Left ventricle myocardium superior (tissue), 1 donor: ENCODE measurements at places on chromosomes 3 and 15.

- no peak for DNase-seq
Measured at GRCh38 chr3:36969540-36970432, 23.1 kb downstream of the EPM2AIP1 start.

DNA sequence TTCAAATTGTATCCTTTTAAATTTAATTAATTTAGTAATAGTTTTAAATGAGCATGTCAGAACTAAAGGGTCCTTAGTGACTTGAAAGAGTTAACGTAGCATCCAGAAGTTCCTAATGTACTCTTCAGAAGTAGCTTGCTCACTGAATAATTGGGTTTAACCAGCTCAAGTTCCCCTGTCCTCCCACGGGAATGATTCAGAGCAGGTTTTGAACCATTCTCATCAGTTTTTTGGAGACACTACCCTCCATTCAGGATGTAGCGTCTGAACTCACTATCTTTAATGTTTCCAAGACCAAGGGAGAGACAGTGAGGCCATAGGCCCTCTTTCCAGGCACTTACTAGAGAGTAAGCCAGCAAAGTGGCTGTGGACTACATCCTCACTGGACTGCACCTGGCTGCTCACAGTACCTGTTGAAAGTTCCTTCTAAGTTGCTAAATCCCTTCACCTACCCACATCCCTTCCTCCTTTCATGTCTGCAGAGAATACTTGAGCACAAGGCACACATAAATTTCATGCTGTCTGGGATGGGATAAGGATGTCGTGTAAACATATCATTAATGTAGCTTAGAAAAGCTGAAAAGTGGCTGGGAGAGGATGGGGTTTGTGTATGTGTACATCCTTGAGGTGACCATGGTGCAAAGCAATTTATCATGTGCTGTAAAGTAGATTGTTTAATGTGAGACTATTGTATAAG lies 146.3 kb downstream of the PLCL2 start:
- DNase-seq, result no peak

DNA sequence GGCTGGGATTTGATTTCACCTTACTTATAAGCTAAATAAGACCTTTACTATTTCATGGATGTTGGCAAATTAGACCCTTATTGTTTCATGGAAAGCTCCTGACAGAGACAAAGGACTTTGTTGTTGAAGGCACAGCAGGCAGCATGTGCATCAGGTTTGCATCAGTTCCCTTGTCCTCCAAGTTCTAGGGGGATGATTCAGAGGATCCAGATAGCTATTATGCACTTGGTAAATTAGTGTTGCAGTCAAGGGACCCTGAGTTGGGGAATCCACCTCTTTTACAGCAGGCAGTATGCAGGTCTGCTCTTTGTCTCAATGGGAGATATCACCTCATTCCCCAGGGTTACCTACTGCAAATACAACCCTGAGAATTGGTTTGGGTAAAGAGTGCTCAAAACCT lies 131.4 kb upstream of the IGSF10 start:
- DNase-seq, result no peak

DNA sequence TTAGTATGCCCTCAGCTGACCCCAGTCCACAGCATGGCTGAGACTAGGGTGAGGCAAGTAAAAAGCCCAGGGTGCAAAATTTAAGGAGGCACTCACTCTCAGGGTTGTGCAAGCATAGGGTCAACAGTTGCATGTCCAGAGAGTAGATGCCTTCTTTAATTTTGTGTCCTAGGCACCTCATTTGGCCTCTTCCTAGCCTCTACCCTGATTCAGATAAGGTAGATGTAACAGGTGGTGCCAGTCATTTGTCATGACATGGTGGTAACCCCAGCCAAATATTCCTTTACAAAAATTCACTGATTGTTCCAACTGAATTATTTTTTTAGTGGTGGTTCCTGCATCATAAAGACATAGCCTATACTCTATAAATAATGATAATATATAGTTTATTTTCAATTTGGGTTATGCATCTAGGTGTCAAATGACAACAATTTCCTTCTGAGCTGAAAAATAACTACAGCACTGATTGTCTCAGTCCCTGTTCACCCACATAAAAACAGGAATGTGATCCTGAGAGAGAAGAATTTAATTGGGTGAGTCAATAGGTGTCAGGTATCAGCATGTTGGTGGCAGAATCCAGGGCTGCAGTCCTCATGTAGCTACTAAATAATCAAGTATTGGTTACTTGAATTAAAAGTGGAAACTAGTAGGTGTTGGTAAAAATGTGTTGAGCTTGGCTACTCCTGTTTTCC lies 44.2 kb upstream of the TIPARP start:
- no peak for DNase-seq

DNA sequence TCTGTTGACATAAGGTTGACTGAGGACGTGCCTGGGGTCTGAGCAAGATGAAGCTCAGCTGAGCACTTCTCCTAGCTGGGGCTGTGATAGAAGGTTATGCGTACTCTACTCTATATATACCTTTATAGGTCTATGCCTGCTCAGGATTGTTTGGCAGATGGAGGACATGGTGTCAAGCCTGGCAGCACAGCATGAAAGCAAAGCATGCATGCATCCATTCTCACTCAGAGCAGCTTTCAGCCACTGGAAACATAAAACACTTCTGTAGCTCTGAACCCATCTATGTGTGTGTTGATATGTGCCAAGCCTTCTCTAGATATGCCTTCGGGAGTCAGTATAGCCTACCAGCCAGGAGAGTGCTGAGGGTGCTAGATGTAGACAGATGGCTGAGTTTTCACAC lies 142.3 kb upstream of the NUDT16 start:
- no peak for DNase-seq
